ENCODE measurements at places on chromosomes 11 and 22.

GRCh38 chr22:33919391-33920196 is 682 bp downstream of the LARGE1 start:
- DNase-seq = no peak

GRCh38 chr11:131917634-131918384 is 547.4 kb downstream of the NTM start:
- no peak for DNase-seq

DNA sequence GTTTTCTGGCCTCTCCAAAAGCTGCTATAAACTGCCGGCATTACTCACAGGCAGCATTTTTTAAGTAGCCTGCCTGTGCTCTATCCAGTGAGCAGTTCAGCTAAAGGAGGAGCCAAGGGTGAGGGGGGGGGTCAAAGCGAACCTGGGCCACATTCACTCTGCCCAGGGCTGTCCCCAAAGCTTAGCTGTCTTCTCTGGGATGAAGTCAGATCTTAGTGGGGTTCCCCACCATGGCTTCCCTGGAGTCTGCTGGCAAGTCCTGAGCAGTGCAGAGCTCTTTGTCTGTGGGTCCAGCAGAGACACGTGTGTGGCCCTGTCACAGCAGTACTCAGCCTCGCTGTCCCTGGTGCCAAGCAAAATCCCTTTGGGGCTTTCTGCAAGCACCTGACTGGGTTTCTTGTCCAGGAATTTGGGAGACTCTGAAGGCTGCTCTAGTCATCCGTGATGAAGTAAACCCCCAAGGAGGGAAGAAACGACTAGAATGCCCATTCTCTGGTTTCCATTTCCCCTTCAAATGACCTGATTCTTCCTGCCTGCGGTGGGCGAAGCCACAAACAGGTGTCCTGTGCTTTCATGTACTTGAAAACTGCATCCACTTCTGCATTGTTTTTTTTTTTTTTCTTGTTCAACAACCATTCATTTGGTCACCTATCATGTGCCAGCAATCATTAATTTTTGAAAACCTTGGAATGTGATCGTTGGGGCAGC is 2.6 kb downstream of the KCNJ5 start:
- no peak for DNase-seq

DNA sequence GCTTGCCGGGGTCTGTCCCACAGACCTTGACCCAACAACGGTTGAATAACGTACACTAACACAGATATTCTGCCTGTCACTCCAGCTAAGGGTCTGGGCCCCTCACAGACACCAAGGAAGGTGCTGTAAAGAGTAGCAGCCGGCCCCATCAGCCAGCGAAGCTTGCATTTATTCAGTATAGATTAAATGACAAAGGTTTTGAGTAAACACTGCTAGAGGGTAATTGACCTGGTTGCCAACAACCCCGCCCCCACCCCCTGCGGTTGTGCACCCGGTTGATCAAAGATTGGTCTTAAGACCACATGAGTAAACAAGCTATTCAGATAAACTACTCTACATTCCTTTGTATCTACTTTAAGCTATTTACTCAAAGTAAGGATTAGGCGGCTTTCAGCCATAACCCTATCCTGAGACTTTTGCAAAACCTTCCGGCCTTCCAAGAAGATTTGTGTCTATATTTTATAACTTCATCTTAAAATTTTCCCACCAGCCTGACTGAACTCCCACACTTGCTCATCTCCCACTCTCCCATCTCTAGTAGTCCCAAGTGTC is 4.8 kb upstream of the CKAP5 start:
- no peak for DNase-seq

DNA sequence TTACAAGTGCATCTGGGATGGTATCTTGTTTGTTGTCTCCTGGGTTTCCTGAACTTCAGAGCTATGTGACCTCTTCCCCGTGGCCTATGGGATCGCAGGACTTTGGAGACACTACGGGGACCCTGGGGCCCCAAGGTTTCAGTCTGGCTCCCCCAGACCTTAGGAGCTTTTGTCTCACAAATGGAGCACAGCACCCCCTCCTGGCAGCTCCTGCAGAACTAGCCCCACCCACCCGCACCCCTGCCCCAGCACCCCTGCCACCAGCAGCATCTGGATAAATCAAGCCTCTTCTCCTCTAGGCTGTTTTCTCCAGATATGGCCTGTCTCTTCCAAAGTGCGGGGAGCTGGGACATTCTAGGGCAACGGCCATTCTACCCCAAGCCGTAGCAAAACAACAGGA is 10.4 kb downstream of the RCOR2 start:
- DNase-seq = no peak

- DNase-seq = no peak
Observed at GRCh38 chr11:119342362-119343130, 1.9 kb upstream of the C1QTNF5 start.

DNA sequence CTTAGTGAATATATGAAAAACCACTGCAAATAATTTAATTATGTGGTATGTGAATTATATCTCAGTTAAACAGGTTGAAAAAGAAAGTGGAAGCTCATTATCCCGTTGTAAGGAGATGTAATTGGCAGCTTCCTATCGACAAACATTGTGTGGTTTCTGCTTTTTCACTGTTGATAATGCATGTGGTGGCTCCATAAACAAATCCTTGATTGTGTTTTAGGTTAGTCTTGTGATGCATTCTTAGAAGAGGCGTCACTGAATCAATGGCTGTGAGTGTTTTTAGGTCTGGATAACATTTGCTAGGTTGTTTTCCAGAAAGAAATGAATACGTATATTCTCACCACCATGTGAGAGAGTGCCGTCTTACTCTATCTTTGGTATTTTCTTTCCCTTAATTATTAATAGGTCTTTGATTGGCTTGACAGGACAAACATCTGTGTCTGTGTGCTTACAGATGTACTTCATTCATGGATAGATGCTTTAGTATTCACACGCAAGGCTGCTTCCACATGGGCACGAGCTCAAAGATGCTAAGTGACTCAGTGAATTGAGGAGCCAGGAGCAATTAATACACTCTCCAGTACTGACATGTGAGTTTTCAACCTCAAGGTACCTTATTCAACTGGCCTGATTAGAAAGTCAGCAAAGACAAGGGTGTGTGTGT is 166.7 kb downstream of the TBC1D22A start:
- DNase-seq = no peak

DNA sequence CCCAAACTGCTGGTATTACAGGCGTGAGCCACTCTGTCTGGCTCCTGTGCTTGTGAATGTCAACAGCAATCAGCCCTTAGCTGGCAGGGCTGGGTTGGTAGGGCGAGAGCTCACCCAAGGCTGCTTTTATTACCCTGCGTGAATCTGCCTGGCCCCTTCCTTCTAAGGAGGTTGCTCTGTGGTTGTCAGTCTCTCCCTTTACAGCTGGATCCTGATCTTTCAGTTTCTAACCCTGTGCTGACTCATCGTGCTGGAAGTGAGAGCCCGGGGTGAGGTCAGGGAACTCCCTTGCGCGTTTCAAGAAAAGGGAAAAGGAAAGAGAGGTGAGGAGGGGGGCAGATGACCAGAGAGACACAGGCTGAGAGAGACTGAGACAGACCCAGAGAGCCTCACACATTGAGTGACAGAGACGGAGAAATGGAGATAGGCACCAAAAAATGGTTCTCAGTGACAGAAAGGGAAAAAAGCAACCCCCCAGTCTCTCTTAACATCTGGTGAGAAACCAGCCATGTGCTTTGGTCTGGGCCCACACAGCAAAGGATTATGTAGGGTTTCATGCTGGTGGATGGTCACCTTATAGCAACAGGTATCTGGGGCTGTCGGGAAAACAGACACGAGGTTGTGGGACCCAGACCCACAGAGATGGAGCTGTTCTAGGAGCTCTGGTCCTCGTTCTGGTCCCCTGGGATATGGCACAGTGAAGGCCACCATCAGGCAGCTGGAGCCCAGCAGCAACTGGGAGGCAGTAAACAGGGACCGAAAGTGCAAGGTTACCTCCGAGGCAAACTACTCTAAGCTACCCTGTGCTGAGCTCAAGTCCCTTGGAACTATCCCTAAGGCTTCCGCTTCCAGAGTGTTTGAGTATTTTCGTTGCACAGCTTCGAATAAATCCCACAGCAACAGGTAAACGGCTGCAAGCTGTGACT is 2.5 kb downstream of the TCN2 start:
- peak; percentile 96 for DNase-seq

DNA sequence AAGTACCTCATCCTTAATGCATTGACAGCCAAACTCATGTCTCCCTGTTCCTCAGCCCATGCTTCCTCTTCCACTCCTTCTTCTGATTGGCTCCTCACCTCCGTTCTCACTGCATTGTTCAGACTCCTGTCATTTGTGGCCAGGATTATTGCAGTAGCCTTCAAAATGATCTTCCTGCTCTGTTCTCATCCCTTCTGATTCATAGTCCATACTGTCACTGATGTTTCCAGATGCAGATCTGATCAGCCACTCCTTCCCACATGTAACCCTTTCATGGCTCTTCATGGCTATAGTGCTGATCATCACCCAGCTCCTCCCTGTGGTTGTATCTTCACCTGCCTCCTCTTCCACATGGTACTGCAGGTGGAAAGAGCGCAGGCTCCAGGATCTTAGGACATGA is 71.7 kb downstream of the DEPDC5 start:
- no peak for DNase-seq

GRCh38 chr11:130817330-130817944 is 98.8 kb downstream of the SNX19 start:
- no peak for DNase-seq

- peak; percentile 51 for DNase-seq
Observed at GRCh38 chr11:18384157-18384641, 10.2 kb upstream of the LDHA start.

DNA sequence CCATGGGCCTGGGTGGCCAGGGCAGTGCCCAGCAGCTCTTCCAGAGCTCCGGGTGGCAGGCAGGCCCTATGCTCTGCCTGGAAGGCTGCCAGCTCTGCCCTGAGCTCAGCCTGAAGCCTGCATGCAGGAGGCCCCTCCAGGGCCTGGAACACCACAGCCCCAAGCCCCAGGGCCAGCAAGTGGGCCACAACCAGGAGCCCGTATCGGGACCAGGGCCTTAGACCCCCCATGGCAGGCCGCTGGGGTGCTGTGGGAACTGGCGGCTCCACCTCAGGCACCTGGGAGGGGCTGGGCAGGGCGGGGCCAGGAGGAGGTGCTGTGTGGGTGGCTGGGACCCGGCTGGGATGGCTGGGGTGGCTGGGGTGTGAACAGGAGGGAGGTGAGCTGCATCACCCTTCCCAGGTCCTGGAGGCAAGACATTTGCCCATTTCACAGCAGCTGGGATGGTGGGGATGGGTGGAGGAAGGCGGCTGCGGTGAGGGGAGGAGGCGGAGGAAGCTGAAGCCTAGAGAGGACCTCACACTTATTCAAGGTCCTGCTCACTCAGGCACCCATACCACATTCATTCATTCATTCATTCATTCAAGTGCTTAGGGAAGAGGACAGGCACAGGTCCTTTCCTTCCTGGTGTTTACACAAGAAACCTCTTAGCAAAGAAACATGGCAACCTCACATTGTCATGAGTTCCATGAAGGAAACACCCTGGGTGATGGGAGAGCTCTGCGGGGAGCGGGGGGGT is at the start of gene KCNK7:
TSS of gene KCNK7 (minus strand) at position 258 of the 739 bp plus-strand sequence. CDS start at position 230, 28 bp downstream.
- DNase-seq = no peak

- DNase-seq = peak; percentile 81
Observed at GRCh38 chr11:820655-821511, 2.2 kb downstream of the PNPLA2 start.

GRCh38 chr11:27505781-27506180 is 788 bp downstream of the LIN7C start:
- DNase-seq = no peak

DNA sequence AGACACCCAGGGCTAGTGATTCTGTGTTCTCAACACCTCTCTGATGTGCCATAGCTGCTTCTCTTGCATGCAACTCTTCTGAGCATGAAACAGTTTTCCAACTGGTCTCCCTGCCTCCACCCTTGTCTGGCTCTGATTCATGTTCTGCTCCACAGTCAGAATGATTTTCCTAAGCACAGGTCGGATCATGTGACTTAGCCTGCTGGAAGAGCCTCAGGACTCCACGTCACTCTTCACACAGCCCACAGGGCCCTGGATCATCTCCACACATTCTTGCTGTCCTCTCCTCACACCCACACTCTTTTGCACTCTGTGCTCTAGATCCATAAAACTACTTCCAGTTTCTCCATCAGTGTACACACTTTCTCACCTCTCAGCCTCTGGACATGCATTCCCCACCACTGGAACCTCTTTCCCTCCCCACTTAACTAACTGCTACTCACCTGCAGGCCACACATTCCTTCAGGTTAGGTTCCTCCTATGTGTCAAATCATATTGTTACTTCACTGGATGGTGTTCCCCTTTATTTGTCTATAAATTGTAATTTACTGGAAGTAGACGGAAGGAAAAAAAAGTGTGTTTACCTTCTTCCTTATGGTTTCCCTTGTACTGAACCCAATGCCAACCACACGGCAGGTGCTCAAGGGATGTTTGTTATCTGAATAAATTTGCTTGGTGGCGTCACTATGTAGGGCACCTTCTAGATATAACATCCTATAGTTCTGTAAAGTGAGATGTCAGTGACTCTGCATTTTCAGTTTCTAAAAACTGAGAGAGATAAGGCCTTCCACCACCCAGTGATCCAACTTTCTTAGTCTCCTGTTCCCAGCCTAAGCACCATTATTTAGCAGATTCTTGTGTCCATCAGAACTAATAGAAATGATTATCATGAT is 133.7 kb downstream of the ETS1 start:
- DNase-seq = no peak

DNA sequence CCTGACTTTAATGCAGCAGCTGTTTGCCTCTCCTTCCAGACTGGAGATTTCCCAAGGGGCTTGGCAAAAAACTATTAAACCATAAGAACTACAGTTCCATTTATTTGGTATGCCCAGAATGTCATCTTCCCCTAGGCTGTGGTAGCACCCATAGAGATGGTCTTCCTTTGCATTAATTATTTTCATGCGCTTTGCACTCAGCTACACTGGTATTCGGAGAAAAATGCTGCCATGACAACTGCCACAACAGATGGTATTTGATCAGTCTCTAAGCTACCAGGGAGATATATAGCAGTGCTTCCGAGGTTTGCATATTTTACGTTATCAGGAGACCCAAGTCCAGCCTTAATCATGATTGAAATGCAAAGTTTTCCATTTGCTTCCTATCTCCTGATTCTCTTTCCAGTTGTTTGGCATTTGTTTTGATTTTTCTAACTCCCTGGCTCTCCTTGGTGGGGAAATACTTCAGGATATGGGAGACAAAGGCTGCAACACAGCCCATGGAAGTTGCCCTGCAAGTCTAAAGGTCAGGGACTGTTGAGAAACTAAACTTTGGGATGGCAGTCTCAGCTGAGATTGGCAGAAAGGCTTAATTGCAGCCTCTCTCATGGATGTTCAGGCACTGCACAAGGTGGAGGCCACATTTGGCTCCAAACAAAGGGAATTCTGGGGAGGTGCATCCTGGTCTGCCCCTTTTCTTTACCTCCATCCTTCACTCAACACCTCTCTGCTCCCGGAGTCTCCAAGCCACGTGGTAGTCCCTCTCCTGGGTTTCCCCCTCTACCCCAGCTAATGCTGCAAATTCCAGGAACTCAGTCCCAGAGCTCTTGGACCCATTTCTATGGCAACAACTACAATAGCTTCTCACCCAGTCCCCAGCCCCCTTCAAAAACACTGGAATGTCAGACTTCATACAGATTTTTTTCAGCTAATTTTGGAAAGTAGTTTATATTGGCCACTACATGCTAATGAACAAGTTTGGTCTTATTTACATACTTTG is 151.8 kb downstream of the NAV2 start:
- no peak for DNase-seq

Data from inflammatory macrophage treated with lipopolysaccharide for 4 hours (primary cell).